ENCODE measurements at places on chromosomes 12 and 14.

DNA sequence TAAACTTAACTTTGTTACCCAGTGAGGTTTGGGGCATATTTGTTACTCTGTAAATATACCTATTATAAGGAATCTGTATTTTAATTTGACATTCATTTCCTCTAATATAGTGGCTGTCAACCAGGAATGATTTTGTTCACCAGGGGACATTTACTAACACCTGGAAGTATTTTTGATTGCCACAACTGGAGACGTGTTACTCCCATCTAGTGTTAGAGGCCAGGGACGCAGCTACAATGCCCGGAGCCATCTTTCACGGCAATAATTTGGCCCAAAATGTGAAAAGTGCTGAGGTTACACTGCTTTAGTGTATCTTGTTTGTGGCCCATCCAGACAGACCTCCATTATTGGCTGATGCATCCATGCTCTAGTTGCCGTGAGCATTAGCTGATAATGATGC is 881.3 kb upstream of the ATXN7L3B start:
- DNase-seq = no peak

- no peak for DNase-seq
Measured at GRCh38 chr12:18284386-18284785, 23.1 kb downstream of the PIK3C2G start.

- peak; percentile 43 for DNase-seq
Measured at GRCh38 chr12:6570264-6570887, 2.3 kb upstream of the NOP2 start.

- DNase-seq = no peak
Measured at GRCh38 chr12:130537051-130537450, 179.0 kb downstream of the RIMBP2 start.

DNA sequence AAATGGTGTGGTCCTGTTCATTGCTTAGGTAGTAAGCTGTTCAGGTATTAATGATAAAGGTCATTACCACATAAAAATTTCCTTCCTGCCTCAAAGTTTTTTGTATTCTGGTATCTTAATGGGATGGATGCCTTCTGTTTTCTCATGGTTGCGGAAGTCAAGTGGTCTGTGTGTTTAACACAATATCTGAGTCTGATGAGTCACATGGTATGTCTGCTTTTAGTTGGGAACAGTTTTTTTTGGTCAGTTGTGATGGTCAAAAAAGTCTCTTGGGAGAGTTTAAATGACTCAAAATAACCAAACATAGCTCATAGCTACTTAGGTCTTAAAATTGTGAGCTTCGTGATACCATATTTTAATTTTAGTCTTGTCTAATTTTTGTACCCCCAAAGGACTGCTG is 40.7 kb downstream of the STK38L start:
- DNase-seq = no peak
